Endothelial cell (in vitro differentiated cells): ENCODE measurements at places on chromosomes 16 and 17.

DNA sequence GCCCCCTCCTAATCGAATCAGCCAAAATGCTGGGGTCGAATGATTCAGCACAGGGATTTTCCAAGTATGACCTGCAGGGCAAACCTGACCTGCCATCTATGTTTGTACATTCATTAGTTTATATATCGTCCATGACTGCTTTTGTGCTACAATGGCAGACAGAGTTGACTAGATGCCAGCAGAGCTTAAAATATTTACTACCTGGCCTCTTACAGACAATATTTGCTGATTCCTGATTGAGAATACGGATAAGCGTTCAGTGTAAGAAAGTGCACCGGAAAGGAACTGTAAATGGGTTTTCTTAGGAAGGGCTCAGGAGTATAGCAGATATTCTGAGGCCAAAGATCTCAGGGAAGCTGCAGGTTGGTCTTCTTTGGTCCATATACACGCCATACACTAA lies 11.7 kb upstream of the TOM1L1 start:
- no peak for DNase-seq

- no peak for DNase-seq
Observed at GRCh38 chr16:11004351-11004750, 60.0 kb downstream of the CLEC16A start.

DNA sequence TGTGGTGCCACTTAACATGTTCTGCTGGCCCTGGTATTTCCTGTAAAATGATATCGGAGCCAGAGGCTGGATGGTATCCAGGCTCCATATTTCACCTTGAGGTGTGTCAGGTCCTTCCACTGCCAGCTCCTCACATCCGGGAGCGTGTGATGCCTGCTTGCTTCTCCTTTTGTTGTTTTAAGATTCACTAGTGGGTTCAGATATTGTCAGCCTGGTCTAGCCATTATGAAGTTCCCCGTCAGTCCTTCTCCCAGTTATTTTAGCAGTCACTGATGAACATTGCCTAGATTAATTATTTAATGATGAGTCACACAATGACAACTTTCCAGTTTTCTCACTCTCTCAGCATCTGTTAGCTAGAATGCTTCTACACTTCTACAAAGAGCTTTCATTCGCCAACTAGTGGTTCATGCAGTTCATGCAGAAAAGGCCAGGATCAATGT lies 11.3 kb downstream of the DNAAF1 start:
- DNase-seq = no peak

- DNase-seq = no peak
Observed at GRCh38 chr17:39719563-39720355, 10.6 kb downstream of the MIEN1 start.

DNA sequence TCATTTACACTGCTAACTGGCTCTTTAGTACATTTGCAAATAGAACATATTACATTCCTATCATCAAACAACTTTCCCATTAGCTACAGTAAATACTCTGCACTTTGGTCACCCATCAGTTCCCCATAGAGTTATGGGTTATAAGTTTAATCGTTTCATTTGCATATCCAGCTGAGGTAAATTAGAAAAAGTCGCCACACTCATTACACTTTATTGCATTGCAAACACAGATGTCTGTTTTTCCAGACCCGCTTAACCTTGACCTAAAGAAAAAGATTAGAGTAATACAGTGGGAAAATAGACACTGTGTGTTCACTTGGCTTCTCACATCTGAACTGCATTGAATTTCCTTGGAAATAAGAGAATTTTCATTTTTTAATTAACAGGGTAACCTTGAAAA lies 213.1 kb upstream of the PSMD7 start:
- no peak for DNase-seq

GRCh38 chr17:16952401-16952800 lies 19.5 kb downstream of the TNFRSF13B start:
- DNase-seq = no peak
